RWPE1 (cell line): ENCODE measurements at places on chromosomes 12 and 14.

DNA sequence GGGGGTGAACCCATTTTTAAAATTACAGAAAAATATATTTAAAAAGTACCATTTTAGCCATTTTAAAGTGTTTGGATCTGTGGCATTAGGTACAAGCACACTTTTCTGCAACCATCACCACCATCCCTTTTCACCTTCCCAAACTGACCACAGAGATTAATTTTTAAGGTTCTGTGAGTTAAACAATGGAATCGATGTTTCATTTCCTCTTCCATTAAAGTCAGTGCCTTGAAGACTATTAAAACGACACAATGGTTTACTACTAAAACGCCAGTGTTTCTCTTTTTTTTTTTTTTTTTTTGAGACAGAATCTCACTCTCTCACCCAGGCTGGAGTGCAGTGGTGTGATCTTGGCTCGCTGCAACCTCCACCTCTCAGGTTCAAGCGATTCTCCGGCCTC lies 78.1 kb upstream of the GPR68 start:
- DNase-seq, result no peak

DNA sequence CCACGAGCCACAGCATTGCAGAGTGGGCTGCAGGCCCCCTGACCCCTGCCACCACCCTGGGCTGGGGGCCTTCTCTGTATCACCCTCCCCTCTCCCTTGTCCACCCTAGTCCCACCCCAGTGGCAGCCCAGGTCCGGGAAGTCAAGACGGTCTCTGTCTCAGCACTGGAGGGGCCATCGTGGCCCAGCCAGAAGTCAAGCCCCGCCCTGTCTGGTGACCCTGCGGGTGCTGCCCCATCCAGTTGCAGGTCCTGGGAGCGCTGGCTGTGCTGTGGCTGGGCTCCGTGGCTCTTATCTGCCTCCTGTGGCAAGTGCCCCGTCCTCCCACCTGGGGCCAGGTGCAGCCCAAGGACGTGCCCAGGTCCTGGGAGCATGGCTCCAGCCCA lies 2.7 kb downstream of the PLD4 start:
- DNase-seq, result no peak

DNA sequence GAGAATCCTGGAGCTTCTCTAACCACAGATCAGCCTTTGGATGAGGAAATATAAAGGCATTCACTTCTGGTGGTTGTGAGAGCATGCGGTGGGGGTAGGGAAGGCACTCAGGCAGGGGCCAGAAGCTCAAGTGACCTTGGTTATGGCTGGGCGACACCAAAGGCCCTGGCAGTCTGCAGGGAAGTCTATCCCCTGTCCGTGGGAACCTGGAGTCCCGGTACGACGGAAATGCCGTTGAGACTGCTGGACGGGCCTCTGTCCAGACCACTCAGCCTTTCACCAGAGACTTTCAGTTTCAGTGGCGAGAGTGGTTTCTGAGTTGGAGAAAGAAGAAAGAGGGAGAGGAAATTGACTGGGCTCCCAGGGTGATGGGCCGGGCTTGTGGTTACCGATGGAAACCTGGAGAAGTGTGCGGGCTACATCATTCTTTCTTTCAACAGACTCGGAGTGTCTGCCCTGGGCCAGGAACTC lies 20.9 kb downstream of the ISCA2 start:
- DNase-seq, result no peak

DNA sequence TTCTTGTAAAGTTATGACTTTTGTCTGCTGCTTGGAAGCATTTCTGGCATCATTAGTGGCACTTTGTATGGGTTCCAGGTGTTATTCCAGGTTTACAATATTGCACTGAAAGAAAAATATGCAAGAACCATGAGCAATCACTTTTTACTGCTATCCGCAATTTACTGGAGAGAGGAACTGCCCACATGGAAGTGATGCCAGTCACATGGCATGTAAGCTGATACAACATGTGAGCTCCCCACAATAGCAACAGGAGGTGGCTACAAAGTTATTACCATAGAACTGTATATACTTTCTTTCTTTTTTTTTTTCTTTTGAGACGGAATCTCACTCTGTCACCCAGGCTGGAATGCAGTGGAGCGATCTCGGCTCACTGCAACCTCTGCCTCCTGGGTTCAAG lies 1012.1 kb downstream of the BCL11B start:
- no peak for DNase-seq

DNA sequence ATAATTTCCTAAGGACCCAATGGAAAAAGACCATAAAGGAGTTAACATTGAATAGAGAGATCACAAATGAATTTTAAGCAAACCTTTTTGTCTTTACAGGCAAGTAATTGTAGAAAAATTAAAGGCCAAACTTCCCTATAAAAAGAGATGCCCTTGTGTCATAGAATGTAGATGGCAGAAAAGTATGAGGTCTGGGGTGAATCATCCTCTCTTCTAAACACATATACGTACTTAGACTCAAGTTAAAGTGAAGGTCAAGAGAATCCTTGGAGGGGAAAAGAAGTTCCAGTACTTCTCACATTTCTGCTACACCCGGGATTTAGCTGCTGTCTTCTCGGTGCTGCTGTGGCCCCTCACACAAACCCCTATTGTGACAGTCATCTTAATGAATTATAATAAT lies 116.2 kb upstream of the ARID2 start:
- DNase-seq, result no peak

GRCh38 chr12:127809275-127809674 lies 457.7 kb upstream of the TMEM132C start:
- DNase-seq, result no peak

DNA sequence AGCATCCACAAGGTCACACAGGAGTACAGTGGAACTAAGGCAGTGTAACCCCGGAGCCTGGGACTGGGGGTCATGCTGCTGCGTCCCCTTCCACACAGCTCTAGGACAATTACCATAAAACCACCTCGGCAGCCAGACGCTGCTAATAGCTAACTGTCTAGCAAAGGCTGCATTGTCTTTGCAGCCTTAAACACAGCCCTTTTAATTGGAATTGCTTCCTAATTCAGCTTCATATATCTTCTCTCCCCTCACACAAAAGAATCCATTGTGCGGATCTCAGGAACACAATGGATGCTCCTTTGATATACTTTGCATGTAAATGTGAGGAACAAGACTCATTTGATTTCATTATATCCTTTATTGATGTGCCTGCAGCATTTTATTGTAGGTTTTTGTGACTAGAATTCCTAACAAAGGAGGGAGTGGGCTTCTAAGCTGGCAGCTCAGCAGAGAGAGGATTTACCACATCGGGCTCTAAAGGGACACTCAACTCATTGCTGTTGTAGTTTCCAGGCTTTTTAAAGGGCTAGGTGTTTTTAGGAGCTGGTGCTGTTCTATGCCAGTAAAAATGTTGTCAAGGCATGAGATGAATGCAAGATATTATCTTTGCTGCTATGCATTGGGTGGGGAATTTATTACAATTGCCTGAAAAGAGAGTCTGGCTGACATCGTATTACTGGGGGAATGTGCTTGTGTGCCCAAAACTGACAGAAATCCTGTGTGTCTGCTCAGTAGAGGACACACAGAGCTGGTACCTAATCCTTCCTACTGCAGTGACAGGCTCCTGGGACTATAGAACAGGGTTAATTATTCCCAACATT lies 30.4 kb upstream of the DACT1 start:
- no peak for DNase-seq

- no peak for DNase-seq
These were observed 110.4 kb downstream of the DAD1 start for GRCh38 chr14:22478670-22479069.

GRCh38 chr12:54270345-54270744 lies 9.6 kb downstream of the CBX5 start:
- DNase-seq, result no peak

GRCh38 chr12:127509066-127509778 lies 757.7 kb upstream of the TMEM132C start:
- no peak for DNase-seq

- no peak for DNase-seq
These were observed 57.7 kb downstream of the RESF1 start for GRCh38 chr12:32016680-32017482.

DNA sequence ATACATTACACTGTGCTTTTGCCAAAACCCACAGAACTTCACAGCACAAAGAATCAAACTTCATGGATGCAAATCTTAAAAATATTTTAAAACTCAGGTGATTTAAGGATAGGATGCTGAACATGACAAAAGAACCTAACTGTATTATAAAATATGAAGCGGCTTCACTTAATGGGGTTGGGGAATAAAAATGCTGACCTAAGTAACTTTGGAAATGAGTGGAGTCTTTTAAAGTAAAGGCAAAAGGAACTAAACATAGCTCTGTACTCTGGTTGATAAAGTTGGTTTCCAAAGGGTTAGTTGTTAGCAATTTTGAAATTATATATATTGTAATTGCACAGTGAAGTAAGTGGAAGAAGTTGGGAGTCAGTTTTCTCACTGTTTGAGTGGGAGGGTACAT lies 111.5 kb upstream of the SYT1 start:
- no peak for DNase-seq

DNA sequence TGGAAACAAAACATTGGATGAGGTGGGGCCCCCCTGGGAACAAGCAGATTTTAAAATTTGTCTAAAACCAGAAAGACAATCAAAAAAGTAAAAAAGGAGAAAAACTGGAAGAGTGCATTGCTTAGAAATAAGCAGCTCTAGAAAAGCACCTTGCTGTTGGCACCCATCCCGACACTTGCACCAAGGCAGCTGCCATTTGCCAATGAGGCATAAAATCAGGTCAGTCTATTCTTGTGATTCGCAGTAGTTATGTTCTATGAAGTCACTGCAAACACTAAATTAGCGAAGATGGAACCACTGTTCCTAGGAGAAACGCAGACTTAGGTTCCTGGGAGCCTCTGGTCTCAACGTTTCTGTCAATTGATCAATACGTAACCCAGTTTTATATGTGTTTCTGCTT lies 16.2 kb downstream of the VPS33A start:
- DNase-seq, result no peak

GRCh38 chr12:51579321-51579850 lies 11.6 kb upstream of the SCN8A start:
- no peak for DNase-seq

- DNase-seq, result no peak
These were observed 360.4 kb upstream of the FOXG1 start for GRCh38 chr14:28406196-28406595.

DNA sequence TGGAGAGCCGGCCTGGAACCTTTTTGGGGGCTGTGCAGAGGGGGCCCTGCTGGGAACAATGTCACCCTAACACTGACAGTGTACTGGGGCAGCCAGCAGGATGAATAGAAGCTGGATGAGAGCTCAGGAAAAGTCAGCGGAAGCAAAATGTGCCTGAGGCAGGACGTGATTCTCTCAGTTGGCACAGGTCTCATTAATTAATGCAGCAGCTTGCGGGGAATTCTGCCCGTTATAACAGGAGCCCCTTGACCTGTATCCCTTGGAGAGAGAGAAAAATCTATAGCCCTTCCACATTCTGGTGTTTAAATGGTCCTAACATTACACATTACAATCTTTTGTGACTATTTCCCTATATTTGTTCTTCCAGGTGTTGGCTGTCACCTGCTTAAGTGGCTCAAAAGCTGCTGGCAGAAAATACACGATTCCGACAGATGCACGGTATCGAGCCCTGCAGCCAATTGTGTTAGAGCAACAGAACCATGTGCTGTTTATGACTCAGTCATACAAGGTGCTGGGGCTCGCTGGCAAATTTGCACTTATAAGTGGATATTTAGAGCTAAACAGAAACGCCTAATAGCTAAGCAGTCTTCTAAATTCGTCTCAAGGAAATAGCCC lies 854.7 kb downstream of the AACS start:
- DNase-seq, result no peak

DNA sequence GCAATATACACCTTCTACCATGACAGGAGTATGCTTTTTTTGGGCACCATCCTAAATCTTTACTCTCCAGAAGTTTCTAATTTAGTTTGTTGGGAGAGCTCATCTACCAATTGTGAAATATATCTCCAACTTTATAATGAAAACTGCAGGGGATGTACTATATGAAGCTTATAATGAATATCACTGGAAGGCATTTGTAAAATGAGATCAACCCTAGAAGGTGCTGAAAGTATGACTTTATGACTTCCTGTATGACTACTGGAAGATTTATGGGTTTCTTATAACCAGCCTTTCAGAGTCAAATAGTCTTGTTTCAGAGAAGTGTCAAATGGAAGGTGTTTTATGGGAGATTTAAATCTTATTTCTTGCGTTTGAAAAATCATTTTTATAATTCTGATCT lies 122.9 kb downstream of the MYRFL start:
- no peak for DNase-seq

DNA sequence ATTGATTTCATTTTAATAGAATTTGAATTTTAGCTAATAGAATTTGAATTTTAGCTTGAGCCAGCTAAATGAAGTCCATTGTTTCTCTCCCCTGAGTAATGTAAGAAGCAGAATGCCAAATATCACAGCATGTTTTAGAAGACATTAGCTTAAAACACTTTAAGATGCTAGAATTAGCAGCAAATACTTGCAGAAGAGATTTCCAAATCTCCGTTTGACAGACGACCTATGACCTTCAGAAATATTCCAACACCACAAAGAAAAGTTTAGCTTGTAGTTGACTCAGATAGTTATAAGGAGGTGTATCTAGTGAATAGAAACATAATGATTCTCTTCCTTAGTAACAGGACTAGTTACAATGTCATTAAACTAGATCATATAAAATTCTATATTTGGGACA lies 51.7 kb upstream of the MYF6 start:
- DNase-seq, result no peak

DNA sequence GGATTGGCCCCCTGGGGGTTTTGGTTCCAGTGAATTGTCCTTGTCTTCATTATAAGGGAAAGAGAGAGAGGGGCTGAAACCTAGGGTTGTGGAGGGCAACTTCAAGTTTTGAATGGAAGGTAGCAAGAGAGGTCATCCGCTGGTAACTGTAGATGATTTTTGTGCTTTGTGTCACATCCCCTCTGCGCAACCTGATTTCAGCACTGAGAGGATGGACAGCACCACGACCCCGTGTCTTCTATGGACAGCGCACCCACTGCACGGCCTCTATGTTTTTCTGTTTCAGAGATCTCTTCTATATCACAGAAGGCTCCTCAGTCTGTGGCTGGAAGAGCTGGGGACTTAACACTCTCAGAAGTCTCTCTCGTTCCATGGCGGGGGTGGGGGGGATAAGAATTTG lies 127.0 kb upstream of the RPH3A start:
- DNase-seq, result peak; percentile 48

DNA sequence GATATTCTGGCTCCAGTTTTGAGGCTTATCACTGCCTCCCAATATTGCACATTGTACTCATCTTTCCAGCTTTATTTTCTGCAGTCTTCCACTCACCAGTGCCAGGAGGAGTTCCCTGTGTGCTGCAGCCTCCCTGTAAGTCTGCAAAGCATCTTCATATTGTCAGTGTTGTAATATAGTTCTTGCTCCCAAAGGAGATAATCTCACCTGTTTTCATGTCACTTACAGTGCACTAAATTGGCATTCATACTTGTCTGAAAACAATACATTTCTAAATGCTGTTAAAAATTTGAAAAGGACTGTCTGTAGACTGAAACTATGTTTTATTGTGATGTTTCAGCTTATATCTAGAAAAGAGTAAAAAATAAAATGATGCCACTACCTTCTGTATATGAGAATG lies 146.8 kb upstream of the TMTC1 start:
- no peak for DNase-seq
